ENCODE measurements at places on chromosomes 7 and 10.

DNA sequence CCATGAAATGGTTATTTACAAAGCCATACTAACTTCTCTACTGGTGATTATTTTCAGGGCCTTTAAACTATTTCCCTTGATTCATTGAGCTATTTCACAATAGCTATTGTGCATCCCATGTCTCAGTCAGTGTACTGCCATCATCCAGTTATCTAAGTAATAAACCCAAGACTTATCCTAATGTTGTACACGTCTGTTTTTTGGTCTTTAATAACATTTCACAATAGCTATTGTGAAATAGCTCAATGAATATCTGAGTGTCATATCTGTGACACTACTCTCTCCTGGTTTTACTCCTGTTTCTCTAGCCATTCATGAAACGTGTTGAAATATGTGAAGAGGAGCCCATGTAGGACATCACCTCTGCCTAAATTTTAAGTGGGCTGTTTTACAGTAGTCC is 36.5 kb upstream of the TMEM140 start:
- no peak for DNase-seq

DNA sequence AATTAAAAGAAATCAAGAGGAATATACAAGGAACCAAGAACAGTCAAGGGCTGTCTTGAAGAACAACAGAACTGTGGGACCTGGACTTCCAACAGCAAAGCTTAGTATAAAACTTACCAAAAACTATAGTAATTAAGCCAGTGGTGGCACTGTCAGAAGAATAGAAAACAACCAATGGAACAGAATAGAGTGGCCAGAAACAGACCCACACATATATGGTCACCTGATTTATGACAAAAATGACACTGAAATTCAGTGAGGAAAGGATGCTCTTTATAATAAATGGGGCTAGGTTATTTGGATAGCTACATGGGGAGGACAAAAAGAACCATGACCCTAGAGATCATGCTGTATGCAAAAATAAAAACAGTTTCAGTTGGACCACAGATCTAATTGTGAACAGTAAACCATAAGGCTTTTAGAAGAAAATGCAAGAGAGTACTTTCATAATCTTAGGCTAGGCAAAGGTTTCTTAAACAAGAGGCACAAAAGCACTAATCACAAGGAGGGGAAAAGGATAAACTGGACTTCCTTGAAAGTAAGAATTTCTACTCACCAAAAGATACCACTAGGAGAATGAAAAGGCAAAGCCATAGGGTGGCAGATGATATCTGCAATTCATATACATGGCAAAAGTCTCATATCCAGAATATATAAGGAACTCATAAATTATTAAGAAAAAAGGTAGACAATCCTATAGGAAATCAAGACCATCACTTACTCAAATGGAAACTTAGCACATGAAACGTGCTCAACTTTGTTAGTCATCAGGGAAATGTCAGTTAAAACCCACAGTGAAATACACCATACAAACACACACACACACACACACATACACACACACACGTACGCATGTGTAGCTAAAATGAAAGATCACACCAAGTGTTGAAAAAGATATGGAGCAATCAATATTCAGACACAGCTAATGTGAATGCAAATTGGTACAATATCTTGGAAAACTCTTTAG is 20.8 kb downstream of the HYCC1 start:
- no peak for DNase-seq

DNA sequence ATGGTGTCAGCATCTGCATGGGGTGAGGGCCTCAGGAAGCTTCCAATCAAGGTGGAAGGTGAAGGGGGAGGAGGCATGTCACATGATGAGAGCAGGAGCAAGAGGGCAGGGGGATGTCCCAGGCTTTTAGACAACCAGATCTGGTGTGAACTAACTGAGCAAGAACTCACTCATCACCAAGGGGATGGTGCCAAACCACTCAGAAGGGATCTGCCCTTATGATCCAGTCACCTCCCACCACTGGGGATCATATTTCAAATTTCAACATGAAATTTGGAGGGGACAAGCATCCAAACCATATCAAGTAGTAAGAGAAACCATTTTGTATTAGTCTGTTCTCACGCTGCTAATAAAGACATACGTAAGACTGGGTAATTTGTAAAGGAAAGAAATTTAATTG is 33.6 kb downstream of the THNSL1 start:
- no peak for DNase-seq

- DNase-seq: no peak
Measured at GRCh38 chr7:155428171-155428834, 29.6 kb upstream of the EN2 start.

DNA sequence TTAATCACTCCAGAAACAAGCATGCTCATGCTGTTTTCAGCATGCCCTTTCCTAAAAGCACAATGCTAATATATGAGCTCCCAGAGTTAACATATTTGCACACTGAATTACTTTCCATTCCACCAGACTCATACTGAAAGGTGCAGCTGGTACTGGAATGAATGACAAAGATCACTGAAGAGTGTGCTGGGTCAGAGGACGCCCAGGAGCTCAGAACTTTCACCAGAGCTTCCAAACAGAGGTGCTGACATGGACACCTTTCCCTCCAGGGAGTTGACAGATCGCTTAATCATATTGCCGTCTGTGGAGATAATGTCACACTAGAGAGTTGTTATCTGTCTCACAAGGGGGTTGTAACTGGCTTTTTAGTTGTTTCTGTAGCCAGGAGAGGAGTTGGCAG is 292.9 kb downstream of the LHFPL3 start:
- DNase-seq: no peak

Measured in HS-5 (cell line).